ENCODE measurements at places on chromosomes 6 and 20.
A peak's percentile ranks its signal among the peaks of the same experiment; 100 is the strongest.

- DNase-seq, result no peak
Observed at GRCh38 chr6:3949521-3949920, 100.3 kb downstream of the FAM50B start.

DNA sequence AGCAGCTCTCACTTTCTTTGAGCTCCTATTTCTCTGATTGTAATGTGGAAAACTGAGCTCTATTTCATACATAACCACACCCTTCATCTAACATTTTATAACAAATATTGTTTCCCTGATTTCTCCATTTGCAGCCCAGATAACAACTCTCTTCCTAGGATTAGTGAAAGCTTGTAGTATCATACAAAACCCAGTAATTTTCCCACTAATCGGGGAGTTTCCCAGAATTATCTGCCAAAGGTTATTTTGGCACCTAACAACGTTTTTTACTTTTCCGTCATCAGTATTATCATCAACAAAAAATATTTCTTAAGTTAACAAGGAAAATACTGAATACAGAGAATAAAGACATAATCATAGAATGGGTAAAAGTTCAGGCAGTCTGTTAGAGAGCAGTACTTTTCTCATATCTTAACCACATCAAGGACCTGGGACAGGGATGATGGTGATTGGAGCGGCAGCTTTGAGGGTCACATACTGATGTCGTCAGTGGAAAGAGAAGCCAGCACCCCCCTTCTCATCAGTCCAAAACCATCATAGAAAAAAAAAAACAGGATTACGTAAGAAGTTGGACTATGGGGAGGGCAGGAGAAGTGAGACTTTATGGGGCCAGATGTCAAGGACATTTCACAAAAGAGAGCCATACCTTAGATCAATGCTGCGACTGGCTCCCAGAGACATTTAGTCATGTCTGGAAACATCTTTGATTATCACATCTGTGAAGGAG is 166.1 kb upstream of the TNFAIP3 start:
- DNase-seq, result no peak

- DNase-seq, result no peak
Observed at GRCh38 chr6:84514089-84514971, 250.1 kb downstream of the TBX18 start.

DNA sequence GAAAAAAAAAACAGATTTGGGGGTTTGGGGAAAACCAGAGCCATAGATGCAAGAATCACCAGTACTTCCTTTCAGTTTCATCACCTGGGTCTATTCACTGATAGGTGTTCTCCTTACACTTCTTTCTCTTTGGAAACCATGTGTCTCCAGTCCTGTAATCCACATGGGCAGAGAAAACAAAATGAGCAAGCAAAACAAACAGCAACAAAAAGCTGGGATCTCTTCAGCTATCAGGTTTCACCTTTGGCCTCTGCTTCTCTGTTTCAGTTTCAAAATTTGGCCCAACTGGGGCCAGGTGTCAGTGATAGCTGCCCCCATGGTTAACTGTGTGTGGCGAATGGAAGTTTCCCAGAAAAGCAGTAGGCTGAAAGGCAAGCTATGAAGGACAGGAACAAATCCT is 220.0 kb upstream of the THBS2 start:
- DNase-seq, result no peak

- DNase-seq, result no peak
Observed at GRCh38 chr6:79372757-79373156, 138.3 kb upstream of the HMGN3 start.

DNA sequence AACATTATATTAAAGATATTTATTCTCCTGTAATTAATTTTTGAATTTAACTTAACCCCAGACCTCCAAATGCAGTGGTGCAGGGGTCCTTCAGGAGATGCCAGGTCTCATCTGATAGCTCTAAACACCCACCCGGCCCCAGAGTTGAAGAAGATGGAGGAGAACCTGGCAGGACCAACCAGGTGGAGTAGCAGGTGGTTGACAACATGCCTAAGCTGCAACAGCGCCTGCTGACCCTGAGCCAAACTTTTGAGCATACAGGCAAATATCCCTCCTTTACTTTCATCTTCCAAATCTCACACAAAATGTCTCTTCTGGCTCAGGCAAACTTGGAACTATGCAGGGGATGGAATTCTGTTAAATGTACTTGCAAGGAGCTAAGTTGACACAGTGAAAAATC is 145.3 kb upstream of the TCF21 start:
- no peak for DNase-seq

DNA sequence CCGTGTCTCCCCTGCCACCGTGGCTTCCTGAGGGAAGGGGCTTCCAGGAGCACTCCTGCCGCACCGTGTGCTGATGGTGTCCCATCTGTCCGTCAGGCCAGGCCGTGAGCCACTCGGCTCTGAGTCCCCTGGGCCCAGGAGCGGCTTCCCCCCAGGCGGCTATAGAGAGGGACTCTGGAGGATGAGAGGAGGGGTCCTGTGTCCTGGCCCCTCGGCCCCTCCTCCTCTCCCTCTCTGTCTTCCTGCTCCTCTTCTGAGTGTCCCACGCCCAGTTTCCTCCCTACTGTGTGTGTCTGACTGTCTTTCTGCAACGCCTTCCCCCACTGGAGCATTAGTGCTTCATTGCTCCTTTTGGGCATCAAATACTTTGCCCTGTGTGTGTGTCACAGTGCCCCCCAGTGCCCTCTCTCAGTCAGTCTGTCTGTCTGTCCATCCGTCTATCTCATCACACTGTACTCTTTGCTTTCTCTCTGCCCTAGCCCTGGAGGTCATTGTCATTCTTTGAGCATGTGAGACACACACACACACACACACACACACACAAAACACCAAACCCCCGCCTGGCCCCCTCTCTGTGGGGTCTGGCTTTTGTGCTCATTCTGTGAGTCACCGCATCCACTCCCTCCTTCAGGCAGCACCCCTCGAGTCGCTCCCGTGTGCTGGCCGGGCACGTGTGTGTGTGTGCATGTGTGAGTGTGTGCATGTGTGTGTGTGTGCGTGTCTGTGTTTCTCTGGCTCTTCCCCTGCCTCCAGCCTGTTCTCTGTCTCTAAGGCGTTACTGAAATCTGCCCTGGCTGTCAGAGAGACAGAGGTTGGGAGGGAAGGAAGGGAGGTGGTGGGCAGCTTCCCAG is 71.9 kb downstream of the SRC start:
- peak; percentile 67 for DNase-seq

GRCh38 chr20:50332491-50332980 is 141.9 kb downstream of the CEBPB start:
- DNase-seq, result no peak

DNA sequence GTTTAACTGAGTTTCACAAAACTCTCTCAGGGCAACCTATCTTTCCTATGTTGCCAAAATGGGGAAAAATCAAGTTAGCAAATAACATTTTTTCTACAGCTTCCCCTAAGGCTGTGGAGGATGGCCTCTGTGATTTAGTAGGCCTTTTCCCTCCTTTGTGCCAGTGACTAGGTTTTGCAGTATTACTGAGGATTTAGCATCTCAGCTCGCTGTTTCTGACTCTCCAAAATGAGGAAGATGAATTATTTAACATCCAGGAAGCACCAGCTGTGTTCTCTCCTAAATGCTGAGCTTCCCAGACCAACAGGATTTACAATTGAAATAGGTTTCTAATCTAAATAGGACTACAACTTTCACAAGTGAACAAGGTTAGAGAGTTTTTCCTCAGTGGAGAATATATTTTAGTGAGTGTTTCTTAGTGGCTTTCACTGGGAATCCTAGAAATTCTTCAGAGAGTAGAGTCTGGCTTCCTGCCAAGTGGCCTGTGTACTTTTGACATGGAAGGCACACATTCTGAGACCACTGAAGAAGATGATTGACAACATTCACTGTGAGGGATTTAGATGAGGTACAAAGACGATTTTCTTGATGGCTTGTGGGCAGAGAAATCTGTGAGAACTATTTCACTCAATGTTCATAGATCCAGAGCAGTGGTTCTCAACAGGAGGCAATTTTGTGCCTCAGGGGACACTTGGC is 62.4 kb downstream of the PTCHD4 start:
- no peak for DNase-seq

- no peak for DNase-seq
Observed at GRCh38 chr6:1336246-1336843, 24.4 kb downstream of the FOXQ1 start.

GRCh38 chr6:144307880-144308279 is 22.7 kb downstream of the UTRN start:
- no peak for DNase-seq

DNA sequence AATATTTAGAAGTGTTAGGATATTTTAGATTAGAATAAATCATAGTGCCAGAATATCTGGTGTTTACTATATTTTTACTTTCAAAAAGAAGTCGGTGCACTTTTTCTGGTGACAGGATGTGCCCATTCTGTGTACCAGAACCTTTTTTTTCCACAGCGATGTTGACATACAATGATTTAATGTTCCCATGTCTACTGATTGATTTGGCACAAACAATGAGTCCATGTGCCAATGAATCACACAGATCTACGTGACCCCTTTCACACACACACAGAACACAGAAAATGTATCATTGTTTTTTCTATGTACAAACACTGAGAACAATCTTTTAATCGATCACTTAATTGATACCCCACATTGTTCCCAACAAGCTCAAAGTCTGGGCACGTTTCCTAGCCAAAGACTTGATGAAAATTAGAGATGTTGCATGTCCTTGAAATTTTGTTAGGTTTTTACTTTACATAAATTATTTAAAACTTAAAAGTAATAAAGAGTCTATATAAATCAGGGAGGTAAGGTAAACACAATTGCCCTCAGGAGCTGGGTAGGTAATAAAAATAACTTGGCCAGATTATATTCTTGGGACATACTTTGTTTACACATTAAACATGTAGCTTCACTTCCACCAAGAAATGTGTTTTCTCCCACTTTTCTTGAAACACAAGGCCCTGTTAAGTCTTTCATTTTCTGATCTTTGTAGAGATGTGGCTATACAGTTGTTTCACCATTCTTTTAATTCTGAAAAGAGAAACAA is 36.4 kb upstream of the SOX4 start:
- no peak for DNase-seq

- no peak for DNase-seq
Observed at GRCh38 chr6:72083976-72084375, 197.6 kb downstream of the RIMS1 start.

- no peak for DNase-seq
Observed at GRCh38 chr6:108078191-108078590, 3.6 kb upstream of the OSTM1 start.

- no peak for DNase-seq
Observed at GRCh38 chr6:38450717-38451116, 189.0 kb downstream of the BTBD9 start.

DNA sequence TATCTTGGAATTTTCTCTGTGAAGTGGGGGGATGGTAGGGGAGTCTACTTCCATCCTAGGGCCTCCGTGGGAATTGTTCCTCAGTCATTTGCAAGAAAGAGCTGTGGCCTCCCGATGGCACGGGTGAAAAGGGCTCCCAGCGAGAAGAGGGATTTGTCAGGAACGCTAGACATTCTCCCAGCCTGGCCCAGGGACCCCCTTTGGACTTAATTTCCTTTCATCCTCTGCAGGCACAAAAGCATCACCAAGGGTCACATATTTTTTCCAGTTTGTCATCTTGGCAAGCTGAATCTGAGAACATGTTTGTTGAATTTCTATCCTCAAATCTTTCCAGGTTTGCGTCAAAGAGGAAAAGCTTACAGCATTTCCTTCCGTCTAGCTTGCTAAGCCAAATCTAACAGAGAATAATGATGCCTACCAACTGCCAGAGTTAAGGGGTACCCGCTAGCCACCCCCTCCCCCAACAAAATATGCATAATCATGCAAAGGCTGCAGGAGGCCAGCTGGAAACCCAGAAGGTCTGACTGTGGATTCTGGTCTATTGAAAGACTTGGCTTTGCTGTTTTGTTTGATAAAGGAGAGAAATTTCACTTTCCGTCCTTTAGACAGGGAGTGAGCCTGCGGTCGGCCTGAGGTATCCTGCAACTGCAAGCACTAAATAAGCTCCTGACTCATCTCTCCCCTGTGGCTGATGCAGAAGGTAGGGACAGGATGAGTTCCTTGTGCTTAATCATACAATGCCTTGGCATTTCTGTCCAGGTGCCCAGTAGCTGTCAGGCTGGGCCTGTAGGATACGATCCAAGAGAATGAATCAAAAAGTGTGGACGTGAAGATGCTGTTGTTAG is 23.1 kb downstream of the PSMG4 start:
- peak; percentile 93 for DNase-seq

- no peak for DNase-seq
Observed at GRCh38 chr6:30111266-30111856, 1.5 kb downstream of the TRIM31 start.

GRCh38 chr6:75421316-75422023 is 72.1 kb downstream of the FILIP1 start:
- DNase-seq, result no peak

DNA sequence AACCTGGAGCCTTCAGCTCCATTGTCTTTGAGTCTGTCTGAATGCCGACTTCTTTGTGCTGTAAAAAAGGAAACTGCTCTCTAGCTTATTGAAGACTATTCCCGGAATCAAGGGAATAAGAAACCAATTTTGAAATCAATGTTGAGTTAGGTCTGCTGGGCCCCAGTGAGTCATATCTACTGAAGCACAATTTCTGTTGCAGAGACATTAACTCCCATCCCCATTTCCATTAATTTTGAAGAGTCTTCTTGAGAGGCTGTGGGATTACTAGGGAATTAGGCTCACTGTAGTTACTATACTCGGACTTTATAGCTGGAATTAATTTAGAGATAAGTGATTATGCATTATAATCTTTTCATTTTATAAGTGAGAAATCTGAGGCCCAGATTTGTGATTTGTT is 116.7 kb downstream of the SLC35F1 start:
- DNase-seq, result no peak

GRCh38 chr20:20915844-20916243 is 190.3 kb downstream of the LINC00237 start:
- no peak for DNase-seq

GRCh38 chr20:32957459-32957858 is 46.8 kb downstream of the SUN5 start:
- no peak for DNase-seq

DNA sequence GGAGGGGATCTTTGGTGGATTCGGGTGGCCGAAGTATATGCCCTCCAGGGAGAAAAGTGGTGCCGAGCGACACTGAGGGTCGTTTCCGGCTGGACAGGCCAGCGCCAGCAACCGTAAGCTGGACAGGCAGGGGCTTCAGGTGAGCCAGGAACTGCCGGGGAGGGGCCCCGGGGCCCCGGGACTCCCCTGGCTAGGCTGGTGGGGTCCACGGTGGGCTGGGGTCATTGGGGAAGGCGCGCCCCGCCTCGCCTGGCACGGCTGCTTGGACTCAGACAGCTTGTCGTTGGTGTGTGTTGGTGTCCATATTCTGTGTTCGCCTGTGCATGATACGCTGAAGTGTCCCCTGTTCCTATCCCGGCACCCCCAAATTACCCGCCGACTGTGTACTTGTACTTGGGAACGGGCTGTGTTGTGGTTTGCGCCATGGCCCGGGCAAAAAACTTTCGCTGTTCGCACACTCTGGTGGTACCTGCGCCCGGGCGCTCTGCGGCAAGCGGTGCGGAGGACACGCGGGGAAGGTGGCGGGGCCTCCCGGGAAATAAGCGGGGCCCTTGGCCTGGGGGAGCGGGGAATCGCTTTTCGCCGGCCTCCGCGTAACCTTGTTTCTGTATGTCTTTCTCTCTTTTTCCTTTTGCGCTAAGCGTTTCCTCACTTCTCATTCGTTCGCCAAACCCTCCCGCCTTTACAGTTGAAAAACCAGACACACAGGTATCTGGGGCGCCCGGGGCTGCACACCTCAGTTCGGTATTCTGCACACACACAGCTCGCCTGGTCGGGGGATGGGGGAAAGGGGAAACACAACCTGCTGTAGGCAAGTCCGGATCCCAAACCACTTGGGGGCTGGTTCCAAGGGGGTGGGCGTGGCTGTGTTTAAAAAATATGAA is 3.2 kb downstream of the GNAS start:
- DNase-seq, result no peak

Measured in fibroblast of skin of abdomen (primary cell).